GM12892 (cell line): ENCODE measurements at places on chromosomes 2 and 18.

GRCh38 chr2:70515938-70516337 is 37.7 kb downstream of the TGFA start:
- no peak for DNase-seq

DNA sequence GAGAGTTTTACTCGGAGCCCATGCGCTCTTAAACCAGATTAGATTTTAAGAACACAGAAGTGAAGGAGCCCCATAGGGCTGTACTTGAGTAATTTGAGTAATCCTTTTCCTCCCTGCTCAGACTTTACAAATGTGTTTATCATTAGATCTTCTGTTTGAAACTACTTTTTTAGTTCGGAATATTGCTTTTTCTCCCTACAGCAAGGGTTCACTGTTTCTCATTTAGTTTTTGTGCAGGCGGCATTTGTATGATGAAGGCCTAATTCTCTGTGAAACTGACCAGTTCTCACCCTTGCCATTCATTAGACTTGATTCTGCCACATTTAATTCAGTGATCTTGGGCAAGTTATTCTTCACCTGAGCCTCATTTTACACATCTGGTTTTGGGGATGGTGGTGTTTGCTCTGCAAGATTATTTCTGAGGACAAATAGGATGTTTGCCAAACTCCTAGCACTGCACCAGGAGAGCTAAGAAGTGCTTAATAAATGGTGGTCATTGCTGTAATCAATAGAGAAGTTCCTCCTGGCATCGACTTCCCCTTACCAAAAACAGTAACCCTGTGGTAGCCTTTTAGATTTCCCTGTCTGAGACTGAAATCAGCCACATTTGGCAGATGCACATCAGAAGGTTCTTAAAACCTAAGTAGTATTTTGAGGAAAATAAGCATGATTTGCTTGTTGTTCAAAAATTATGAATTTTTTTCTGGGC is 2.2 kb downstream of the B3GNT2 start:
- no peak for DNase-seq

DNA sequence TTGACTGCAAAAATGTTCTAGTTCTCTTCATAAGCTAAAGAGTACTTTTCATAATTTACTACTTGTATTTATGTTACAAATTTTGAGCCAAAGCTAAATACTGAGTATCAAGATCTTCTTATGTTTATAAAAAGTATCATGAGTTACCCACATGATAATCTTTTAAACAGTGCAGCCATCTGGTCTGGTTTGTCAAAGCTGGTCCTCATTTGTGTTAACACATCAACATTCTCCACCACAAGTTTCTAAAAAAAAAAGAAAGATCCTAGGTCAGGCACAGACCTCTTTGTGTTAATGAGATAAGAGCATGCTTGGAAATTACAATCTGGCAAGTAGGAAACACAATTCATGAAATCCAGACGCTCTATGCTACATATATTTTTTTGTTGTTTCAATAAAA is 75.5 kb upstream of the FRZB start:
- DNase-seq = no peak

DNA sequence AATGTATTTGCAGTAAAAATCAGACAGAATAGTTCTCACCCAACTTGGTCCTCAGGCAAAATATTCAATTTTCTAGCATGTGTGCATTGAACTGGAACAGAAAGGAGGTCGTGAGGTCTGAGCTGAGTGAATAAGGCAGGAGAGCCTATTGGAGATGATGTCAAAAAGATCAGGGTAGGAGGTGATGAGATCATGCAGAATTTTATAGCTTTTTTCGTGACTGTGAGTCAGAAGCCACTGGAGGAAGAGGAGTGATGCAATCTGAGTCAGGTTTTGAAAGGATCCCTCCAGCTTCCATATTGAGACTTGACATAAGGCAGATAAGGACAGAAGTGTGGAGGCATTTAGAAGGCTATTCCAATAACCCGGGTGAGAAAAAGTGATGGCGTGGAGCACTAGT is 299.5 kb upstream of the SOX11 start:
- DNase-seq = no peak

DNA sequence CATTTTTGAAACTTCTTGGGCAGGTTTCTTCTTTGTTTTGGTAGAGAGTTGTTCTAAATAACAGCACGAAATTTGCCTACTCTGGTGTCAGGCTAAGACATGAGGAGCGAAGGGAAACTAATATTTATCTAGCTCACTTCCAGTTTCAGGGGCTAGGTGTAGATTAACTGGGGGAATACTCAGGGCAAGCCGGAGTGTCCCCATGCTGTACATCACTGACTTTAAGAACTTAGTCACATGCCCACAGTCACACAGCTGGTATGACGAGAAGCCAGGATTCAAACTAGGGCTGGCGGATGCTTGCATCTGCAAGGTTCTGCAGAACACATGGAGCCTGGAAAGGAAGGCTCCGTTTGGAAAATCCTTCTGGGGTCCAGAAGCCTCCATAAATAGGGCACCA is 133.3 kb downstream of the ALPK2 start:
- DNase-seq = peak; percentile 17

- DNase-seq = no peak
Observed at GRCh38 chr2:24077879-24078278, 1.8 kb upstream of the SF3B6 start.

DNA sequence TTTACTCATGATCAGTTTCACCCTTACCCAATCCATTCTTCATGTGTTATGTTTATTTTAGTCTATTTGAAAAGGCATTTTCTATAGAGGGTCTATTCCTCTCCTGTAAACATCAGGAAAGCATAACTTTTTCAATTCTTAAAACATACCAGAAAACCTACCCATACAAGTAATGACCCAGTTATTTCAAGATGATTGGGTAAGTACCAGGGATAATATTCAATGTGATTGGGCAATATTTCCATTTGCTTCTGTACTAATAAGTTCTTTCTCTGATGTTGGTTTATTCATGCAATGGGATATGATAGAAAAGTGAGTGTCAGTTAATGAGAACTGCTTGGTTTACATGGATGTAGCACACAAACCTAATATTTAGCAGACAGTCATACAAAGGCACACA is 87.6 kb downstream of the CCBE1 start:
- no peak for DNase-seq

GRCh38 chr2:58042486-58042970 is 4.1 kb upstream of the VRK2 start:
- DNase-seq = no peak

DNA sequence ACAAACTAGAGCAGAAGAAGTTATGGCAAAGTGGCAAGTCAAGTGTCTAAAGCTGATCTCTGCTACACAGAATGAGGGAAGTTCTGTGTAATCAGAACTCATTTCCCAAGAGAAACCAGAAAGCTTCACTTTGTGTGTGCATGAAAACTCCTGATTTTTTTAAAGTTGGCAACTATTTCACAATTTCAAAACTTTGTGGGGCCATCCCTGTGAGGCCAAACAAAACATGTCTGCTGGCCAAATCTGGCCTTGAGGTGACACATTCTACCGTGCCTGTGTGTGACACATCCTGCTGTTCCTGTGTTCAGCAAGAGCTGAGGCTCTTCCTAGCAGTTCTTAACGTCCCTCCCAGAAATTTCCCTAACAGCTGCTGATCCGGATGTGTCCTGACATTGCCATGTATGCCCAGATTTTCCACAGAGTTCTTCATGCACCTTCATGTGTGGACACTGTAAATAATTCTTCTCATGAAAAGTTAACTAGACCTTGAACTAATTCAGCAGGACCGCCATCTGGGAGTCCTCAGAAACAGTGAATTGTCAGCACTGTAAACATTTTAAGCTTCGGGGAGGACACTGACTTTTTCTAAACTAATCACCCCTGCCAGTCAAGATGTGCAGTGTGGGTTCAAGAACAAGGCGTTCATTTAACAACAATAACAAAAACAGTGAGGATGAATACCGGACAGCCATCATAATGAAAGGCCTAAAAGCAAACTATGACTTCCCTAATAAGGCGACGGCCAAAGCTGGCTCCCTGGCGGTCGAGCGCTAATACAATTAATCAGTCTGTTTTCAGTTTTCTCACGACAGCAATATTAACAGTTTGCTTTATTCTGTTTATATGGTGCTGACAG is 99.0 kb downstream of the PLEKHM3 start:
- DNase-seq = no peak

- no peak for DNase-seq
Observed at GRCh38 chr18:47526147-47526546, 274.7 kb upstream of the SKOR2 start.

DNA sequence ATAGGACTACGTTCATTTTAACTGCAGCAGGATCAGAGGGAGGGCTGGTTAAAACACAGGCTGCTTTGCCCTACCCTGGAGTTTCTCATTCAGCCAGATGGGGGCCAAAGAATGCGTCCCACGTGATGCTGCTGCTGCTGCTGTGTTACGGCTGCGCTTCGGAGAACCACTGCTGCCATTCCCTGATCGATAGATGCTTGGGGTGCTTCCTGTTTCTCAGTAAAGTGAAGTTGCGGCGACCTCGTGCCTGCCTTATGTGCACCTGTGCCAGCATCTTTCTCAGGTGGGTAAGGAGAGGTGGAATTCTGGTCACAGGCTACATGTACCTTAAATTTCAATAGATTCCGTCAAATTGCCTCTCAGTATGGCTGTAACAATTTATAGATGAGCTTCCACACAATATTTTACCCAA is 24.7 kb upstream of the TOGARAM2 start:
- DNase-seq = no peak

DNA sequence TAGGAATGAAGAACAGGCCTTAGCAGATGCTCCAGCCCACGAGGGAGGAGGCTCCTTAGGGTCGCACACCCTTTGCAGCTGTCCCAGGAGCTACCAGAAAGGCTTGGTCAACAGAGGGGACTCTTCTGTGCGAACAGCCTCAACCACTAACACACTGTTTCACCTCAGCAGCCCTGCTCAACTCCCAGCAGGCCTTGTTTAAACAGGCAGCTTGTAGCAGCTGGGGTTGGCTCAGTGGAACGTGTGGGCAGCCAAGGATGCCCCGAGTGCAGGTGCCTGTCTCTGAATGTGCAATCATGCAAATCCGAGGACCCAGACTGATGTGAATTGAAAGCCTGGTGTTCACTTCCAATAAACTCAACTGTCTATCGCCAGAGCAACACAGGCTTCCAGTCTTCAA is 88.7 kb upstream of the CXCR4 start:
- DNase-seq = peak; percentile 25

GRCh38 chr2:189830510-189830909 is 46.3 kb downstream of the PMS1 start:
- no peak for DNase-seq

GRCh38 chr2:99609851-99610381 is 120.1 kb upstream of the REV1 start:
- DNase-seq = no peak

DNA sequence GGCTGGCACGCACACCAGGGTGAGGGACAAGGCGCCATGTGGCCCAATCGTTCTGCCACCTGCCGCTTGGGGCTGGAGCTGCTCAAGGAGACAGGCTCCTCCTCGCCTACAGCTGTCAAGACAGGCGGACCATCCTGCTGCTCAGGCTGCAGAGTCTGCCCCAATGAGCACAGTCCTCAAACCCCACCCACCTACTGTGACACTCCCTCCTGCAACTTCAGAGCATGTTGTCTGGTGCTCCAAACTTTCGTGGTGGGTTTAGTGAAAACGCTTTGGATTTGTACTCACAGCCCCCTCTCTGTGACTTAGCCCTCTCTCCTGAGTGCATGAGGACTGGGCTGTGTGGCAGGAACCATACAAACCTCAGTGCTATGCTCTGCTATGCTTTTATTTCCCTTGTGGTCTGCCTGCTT is 23.2 kb upstream of the SLC35F6 start:
- DNase-seq = no peak

- DNase-seq = no peak
Observed at GRCh38 chr18:31197676-31198075, 35.0 kb upstream of the DSC1 start.

DNA sequence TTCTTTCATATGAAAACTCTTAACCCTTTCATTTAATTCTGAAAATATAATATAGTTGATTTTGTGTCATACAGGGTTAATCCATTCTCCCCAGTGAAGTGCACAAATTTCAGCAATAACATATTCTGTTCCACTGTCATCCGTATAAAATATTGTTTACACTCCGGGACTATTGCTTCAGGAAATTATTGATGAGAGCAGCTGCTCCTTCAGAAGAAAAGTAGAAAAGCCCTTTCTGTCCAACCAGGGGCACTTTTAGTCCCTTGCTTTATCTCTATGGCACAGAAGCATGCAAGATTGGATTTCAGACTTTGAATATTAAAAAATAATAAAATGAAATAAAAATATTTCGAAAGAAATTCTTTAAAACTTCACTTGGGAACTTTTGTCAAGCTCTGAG is 535.7 kb upstream of the SLC39A10 start:
- DNase-seq = no peak

- no peak for DNase-seq
Observed at GRCh38 chr2:120261387-120262006, 8.8 kb downstream of the RALB start.

- no peak for DNase-seq
Observed at GRCh38 chr2:105853354-105854088, 108.8 kb downstream of the NCK2 start.

DNA sequence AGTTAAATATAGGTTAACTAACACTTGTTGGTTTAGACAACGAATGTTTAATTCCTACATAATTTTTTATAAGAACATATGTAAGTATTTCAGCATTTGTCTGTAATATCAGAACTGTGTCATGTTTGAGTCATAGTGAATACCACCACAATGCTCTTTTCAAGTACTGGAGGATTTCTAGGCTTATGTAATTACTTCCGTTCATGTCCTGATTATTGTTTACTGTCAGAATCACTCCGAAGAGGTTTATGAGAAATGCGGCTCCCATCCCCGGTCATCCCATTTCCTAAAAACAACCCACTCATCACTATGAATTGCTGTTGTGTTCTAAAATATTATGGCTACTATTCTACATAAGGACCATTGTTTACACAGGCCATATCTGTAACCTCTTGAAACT is 45.1 kb downstream of the CDH19 start:
- DNase-seq = no peak

DNA sequence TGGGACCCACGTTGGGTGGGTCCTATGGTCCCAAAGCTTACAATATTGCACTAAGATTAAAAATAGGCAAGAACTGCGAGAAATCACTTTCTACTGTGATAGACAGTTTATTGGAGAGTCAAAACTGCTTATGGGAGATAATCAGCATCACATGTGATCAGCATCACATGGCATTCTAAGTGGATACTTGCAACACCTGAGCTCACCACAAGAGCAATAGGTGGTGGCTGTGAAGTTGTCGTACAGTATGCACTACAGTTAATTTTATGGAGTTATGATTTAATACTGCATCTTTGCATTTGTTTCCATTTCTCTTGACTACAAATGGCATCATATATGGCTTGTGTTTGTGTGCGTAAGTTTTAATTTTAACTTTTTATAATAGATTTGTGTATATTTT is 11.6 kb downstream of the PNO1 start:
- no peak for DNase-seq

DNA sequence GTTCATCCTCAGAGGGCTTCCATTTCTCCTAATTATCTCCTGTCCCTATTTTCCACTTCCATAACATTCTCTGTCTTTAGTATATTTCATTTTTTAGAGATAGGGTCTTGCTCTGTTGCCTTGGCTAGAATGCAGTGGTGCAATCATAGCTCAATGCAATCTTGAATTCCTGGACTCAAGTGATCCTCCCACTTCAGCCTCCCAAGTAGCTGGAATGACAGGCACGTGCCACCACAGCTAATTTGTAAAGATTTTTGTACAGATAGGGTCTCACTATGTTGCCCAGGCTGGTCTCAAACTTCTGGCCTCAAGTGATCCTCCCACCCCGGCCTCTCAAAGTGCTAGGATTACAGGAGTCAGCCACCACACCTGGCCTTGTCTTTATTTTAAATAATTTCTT is 589.0 kb downstream of the ZEB2 start:
- DNase-seq = no peak

GRCh38 chr18:76343938-76344569 is 151.0 kb downstream of the ZNF516 start:
- DNase-seq = no peak
